GM04503 (cell line): ENCODE measurements at places on chromosomes 11 and 22.

DNA sequence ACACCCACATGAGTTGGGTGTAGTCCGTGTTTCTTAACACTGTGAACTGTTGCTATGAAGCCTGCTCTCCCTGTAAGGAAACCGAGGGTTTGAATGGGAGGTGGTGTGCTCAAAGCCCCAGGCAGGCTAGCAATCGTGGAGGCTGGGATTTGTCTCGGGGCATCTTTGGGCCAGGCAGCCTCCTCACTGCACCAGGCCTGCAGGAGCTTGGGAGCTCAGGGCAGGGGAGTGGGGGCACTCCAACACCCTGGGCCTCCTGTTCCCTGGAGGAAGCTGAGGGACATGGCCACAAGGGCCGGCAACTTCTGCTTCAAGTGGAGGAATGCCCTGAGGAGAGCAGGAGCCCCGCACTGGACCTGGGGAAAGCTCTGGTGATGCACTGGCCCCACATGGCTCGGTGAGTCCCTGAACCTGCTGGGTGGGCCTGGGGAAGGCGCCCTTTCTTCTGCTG, 164.7 kb upstream of the B3GAT1 start:
- no peak for DNase-seq

DNA sequence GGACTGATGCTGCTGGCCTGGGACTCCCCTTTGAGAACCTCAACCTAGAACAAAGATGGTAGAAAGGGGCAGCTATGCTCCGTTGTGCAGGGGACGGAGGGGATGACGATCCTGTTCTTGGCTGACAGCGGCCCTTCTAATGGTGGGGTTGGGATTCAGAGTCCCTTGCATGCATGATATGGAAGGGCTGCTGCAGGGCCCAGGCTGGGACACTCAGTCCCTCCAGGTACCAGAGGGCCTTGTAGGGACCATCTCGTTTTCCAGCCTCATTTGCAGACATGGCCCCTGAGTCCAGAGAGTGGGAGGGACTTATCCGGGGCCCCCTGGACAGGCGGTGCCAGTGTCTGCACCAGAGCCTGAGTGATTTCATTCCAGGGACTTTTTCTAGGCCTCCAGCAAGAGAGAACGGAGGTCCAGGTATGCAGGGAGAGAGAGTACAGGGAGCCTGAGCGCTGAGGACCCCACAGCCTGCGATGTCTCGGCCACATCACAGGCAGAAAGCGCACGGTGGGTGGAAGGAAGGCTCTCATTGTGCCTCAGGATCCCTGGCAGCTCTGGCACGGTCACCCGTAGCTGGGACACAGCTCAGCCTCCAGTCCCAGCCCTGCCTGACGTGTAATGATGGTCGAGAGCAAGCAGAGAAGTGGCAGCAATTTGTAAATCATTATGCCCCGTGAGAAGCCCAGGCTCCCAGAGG, 860.8 kb downstream of the TBC1D22A start:
- no peak for DNase-seq

DNA sequence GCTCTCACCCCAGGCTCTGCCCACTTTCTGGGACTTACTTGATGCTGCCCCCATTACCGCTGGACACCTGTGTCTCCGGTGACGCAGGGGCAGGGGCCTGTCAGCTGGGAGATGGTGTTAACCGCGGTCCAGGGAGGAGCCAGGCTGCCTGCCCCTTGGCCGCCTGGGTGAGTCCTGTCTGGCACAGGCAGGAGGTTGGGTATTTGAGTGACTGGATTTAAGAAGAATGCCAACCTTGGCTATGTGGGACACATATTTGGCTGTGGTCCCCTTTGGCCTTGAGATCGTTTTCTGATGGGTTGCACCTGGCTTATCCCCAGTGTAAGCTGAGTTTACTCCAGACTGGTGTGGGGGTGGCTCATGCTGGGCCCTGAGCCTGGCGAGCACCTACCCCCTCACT, 2.5 kb downstream of the MUC6 start:
- DNase-seq: no peak

DNA sequence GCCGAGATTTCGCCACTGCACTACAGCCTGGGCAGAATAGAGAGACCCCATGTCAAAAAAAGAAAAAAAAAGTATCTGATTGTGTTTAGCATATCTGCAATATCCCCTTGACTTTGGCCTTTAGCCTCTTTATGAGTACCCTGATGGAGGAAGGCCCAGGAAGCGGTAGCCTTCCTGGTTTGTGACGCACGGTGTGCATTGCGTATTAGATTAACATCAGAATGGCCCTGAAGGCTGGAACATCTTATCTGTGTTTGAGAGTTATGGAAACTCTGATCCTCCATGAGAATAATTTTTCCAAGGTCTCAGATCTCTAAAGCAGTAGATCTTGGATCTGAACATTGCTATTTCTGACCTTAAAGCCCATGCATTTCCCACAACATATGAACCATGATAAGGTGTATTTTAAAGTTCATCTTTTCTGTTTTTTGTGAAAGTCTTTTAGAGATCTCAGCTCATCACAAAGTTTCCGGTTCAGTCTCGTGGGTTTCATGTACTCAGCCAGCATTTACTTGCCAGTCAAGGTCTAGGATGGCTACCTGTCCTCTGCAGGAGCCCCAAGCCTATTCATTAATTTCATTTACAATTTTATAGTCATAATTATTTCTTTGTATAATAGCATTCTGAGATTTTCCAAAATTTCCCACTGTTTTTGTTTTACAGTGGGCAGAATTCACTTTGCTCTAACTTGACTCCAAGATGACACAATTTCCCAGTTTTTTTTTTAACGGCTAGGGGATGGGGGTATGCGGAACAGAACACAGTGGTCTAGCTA, 605 bp upstream of the FDX1 start:
- no peak for DNase-seq

GRCh38 chr11:92376146-92376599, 151.6 kb downstream of the FAT3 start:
- DNase-seq: no peak

DNA sequence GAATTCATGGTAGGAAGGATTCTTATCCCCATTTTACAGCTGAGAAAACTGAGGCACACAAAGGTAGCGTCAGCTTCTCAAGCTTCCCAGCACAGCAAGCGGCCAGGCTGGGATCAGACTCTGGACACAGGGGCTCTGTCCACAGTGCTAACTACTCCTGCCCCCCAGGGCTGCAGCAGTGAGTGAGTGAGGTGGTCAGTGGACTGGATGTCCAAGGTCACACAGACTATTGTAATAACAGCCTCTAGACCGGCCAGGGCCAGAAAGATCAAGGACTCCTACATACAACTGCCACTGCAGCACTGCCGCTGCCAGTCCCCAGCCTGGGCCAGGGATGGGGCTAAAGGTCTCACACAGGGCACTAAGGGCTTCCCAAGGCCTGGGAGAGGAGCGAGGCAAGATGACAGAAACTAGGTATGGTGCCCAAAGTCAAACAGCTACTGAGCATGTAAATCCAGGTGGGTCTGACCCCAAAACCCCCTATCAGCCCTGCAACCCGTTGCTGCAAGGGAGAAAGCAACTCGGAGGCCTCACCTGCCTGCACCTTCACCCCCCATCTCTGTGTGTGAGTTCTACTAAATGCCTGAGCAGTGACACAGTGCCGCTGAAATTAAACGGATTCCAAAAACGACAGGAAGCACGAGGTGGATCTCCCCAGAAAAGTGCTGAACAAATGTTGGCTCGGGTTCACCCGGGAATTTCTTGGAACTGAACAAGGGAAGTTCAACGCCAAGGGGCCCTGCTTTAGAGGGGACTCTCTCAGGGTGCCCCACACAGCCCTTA, 161.8 kb upstream of the GRK3 start:
- no peak for DNase-seq

DNA sequence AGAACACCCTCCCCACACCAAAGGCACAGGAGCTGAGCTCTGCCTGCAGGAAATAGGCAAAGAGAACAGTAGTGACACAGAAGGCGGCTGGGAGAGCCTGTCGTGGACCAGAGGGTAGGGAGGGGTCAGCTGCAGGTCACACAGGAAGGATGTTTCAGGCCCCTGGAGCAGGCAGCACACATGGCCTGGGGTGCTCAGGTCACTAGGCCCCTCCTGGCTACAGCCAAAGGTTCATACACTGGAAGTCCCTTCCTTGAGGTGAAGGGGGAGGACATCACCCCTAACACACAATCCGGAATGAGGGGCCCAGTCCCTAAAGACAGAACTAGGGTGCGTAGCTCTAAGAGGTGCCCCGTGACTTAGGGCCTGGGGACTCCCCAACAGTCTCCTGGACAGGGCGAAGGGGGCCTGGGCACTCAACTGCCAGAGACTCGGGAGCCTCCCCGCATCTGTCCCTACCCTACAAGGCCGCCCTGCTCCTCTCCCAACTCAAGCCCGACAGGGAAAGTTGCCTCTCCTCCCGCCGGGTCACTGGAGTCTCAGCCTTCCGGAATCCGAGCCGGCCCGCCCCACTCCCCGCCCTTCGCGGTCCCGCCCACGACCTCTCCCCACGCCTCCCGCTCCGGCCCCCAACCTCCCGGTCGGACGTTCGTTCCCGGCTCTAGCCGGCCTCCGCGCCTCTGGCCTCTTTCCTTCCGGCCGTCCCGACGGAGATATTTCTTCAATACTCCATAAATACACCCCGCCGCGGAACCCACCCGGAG, at the start of gene CYB5R2:
Gene CYB5R2, minus strand, starts transcription at position 541 of the 764 bp plus-strand sequence. CDS start 675 bp downstream, outside the sequence.
- DNase-seq: peak; percentile 13

DNA sequence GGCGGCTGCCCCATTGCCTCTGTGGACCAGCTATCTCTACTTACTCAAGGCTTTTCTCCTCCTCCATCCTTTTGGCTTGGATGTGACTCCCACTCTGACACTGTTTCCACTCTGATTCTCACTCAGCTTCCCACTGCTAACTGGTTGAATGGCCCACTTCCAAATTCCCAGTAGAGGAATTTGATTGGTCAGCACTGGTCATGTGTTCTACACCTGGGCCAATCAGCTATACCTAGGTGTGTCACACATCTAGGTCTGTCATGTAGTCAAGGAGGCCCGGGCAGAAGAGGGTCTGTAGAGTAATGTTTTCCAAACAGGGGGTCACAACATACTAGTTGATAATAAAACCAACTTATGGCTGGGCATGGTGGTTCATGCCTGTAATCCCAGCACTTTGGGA, 53.3 kb downstream of the TPBGL start:
- DNase-seq: no peak

DNA sequence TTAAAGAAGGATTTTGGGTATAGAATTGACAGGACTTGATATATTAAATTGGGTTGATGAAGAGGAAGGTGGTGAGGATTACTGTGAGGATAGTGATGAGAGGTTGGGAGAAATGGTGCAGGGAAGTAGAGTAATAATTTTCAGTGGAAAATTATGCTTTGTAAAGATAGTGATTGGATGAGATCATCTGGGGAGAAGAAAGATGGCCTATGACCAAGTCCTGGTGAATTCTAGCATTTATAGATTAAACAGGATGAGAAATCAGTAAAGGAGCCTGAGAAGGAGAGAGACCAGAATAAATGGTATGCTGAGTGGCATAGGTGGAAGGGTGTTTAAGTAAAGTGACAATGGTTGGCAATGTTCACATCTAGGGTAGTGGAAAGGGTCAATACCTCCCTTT, 15.0 kb downstream of the IPO7 start:
- no peak for DNase-seq

GRCh38 chr11:60710482-60710881, 11.1 kb downstream of the MS4A8 start:
- no peak for DNase-seq
